ENCODE measurements at places on chromosomes 1 and 21. TPM values are rescaled to one million over a fixed set of nuclear protein-coding genes. Genes with fewer than 3 reads are reported as not detected.

TENT5C gene
- total RNA-seq = 30.7 TPM

TNNT2 gene
- total RNA-seq = 0.31 TPM

DNA sequence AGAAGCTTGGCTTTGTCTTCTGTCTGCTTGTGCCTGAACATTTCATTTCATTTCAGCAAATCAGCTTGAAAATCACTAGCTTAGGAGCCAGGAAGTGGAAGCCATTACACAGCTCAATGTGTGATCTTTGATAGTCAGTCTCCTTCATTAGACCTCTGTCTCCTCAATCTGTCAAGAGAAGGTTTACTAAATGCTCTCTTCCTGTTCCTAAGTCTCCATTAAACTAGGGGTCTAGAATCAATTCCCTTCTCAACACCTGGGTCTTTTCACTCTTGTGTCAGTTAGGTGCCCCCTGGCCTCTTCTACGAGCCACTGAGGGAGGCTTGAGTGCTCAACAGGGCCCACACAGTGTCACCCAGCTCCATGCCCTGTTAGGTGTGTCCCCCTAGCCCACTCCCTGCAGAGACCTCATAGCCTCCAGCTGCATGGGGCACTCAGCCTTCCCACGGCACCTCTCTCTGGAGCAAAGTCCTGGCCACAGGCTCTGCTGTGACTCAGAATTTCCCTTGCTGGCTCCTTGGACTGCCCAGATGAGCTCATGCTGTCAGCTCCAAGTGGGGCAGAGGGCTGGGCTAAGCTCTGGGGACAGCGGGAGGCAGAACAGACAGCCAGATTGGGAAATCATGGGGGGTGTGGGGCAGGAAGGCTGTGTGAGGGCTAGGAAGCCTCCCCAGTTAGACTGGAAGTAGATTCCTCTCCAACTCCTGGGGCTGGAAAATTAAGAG is 115.7 kb upstream of the IPO9 start:
- peak; percentile 68 for DNase-seq

GRCh38 chr21:35921471-35921870 is 138.9 kb downstream of the SETD4 start:
- no peak for DNase-seq

DNA sequence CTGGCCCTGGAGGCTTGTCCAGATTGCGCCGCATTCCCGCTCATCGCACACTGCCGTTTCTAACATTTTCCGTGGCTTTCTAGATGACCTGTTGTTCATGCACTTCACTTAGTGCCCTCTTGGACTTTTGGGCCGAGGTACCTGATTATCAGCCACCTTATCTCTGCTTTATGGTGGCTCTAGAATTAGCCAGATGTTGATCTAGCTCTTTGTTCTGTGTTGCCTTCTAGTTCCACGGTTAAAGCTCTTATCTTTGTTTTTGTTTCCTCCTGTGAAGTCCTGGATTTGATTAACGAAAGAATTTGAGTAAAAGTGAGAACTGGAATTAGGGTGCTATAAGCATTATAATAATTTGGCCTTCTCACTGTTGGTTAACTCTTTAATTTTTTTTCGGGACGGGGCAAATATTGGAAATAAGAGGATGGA is 945 bp downstream of the RNPEP start:
- DNase-seq = no peak

- DNase-seq = no peak
Measured at GRCh38 chr1:210817385-210818275, 316.3 kb downstream of the KCNH1 start.

- DNase-seq = peak; percentile 65
Measured at GRCh38 chr1:169047074-169047473, 59.4 kb upstream of the ATP1B1 start.

GRCh38 chr1:216531263-216532239 is 108.3 kb upstream of the USH2A start:
- DNase-seq = peak; percentile 7
